ENCODE measurements at places on chromosomes 6 and 20.

- DNase-seq = no peak
These were observed 111.5 kb downstream of the SESN1 start for GRCh38 chr6:108983151-108983550.

DNA sequence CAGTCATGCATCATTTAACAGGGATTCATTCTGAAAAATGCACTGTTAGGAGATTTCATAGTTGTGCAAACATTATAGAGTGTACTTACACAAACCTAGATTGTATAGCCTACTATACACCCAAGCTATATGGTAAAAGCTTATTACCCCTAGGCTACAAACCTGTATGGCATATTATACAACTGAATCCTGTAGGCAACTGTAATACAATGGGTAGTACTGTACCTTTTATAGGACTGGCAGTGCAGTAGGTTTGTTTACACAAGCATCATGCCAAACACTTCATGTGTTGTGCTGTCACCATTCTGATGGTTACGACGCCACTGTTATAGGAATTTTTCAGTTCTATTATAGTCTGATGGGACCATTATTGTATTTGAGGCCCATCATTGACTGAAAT lies 39.3 kb upstream of the KHDC1 start:
- no peak for DNase-seq

DNA sequence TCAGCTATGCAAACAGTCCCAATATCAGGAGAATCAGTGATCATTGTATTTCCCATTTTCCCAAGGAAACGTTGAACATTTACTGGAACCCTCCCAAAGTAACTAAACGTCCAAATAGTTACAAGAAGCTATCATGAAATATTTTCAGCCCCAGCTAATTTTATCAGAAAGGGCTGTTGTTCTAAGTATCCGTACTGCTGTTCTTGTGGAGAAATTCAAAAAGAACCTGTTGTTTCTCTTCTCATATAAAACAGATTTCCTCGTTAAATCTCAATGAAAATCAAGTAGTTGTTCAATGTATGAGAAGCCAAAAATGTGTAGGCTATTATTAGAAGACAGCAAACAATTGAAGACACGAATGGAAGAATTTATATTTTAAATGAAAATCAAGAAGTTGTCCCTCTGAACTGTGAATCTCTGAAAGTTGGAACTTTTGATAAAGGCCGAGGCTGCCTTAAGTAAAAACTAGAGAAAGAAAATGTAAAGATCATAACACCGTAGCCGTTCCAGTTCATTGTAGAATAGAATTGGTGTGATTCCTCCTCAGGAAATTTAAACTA lies 107.7 kb downstream of the HFE start:
- no peak for DNase-seq

DNA sequence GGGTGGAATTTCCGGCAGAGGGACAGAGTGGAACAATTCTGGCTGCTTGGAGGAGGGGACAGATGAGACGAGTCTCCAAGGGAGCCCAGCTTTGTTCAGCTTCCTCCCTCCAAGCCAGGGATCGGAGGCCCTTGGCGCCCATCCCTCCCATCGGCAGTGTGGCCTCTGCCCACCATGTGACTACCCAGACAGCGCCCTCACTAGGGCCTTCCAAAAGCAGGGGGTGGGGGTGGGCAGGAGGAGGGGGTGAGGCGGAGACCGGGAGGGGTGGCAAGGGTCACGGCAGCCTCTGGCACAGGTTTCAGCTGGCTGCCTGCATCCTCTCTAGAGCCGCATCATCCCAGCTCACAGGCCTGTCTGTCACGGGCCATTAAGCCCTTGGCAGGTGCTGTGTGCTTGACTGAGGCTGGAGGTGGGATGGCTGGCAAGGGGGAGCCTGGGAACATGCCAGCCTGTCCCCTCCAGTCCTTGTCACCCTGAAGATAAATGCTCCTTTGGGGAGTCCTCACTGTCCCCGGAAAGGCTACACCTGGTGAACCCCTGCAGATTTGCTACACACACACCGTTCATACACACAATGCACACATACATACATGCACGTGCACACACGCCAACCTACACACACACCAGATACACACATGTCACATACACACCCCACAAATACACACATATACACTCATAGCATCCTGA lies 6.2 kb upstream of the FGD2 start:
- no peak for DNase-seq

DNA sequence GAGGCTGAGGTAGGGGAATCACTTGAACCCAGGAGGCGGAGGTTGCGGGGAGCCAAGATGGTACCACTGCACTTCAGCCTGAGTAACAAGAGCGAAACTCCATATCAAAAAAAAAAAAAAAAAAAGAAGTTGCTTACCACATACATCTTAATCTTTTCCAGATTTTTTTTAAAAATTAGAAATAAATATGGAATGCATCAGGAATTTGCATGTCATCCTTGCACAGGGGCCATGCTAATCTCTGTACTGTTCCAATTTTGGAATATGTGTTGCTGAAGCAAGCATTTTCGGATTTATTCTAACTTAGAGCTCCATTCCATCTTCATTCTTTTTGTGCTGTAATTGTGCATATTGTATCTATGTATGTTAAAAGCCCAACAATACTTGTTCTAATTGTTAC lies 62.5 kb downstream of the TRPC4AP start:
- DNase-seq = no peak

Measured in HAP-1 (cell line).